Foreskin keratinocyte (primary cell): ENCODE measurements at places on chromosomes 12 and 14.

GRCh38 chr12:132542661-132543060, 52.7 kb downstream of the FBRSL1 start:
- DNase-seq = no peak

GRCh38 chr12:117080661-117081144, 18.5 kb downstream of the TESC start:
- DNase-seq = no peak

- no peak for DNase-seq
Measured at GRCh38 chr12:121467638-121468498, 68.0 kb downstream of the RNF34 start.

- no peak for DNase-seq
Measured at GRCh38 chr12:29614694-29615325, 117.3 kb upstream of the OVCH1 start.

DNA sequence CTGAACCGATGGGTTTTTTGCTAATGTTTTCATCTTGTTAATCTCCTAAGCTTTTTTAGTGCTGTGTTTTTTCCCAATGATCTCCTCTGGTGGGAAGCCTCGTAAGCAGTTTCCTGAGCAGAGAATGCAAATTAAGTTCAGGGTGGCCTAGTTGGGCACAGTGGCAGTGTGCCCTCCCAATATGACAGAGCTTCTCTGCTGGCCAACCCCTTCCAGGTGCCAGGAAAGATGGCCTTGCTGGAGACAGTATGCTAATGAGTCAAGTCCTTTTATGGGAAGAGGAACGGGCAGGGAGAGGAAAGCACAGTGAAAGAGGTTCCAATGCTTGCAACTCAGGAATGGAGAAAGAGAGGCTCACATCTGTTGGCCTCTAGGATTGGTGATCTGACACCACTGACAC, 115.8 kb downstream of the GCH1 start:
- no peak for DNase-seq

GRCh38 chr14:58826845-58827686, 189.3 kb downstream of the DACT1 start:
- no peak for DNase-seq

GRCh38 chr14:65604936-65605335, 192.4 kb downstream of the FUT8 start:
- DNase-seq = no peak

GRCh38 chr14:54658836-54659235, 91.9 kb downstream of the SAMD4A start:
- no peak for DNase-seq

DNA sequence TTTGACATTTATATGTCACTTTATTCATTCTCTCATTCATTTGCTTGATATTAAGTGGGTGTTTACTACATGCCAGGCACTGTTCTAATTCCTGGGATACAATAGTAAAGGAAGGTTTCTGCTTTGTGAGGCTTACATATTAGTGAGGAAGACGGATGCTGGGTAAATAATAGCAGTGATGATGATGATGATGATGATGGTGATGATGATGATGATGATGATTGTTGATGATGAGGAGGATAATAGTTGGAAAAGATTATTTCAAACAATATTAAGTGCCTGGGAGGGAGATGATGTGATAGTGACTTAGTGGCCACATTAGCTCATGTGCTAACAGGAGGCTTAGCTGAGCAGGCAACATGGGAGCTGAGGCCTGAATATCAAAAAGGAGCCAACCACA, 19.3 kb upstream of the TMEM233 start:
- DNase-seq = no peak

DNA sequence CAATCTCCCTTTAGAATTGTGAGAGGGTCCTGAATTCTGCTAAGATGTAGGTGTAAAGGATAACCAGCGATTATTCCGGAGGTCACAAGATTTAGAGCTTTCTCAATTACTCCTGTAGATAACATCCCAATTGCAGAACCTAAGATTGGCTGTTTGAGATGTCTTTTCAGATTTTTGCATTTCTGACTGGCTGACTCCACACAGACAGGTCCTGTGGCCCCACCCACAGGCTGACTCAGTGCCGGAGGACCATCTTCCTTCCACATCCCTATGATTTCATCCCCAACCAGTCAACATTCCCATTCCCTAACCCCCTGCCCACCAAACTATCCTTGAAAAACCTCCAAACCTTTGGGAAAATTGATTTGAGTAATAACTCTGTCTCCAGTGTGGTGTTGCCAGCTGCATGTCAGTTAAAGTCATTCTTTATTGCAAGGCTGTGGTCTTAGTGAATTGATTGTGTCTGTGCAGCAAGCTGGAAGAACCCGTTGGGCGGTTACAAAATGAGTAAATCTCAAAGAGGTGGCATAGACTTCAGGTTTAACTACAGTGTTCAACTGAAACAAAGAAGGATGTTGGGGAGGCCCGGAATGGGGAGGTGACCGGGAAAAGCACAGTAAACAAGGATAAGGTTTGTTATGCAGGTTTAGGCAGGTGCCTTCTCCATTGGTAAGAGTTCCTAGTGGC, 10.6 kb downstream of the FNTB start:
- DNase-seq = peak; percentile 32

DNA sequence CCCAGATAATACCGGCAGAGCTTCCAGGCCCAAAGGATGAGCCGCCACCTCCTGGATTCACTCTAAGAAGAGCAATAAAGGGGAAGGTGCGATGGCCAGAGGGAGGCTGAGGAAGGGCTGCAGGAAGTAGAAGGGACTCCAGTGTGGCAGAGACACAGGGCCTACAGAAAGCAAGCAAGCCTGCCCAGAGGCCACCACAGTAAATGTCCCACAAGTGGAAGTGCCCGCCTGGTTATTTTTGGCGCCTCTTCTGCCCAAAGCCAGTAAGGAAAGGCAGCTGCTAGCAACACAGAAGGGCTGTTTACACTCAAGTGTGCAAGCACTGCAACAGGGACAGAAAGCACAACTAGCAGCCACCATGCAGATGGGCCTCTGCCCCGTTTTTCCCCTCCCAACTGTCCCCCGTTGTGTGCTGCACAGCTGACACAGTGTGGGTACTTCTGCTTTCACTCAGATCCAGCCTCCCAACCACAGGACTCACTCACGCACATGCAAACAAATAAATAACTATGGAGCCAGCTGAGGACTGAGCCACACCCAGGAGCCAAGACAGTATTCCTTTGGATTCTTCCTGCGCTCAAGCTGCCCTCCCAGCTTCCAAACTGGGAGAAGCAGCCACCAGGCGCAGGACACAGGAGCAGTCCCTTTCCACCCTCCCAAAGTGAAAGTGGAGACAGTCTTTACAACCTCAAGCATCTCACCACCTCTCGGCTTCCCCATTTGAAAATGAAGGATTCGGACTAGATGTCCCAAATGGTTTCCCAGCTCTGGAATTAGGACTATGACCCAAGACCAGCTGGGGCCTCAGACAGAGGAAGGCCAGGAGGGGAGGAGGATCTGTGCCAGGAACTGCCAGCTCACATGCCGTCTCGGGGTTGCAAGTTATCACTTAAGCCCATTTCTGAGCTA, 40.0 kb upstream of the PNMA1 start:
- peak; percentile 38 for DNase-seq

GRCh38 chr14:82313889-82314288, 780.2 kb upstream of the SEL1L start:
- DNase-seq = no peak

- DNase-seq = peak; percentile 70
Measured at GRCh38 chr12:98424726-98425401, 90.5 kb upstream of the TMPO start.

- no peak for DNase-seq
Measured at GRCh38 chr12:131459773-131460365, 251.0 kb upstream of the SFSWAP start.

- DNase-seq = no peak
Measured at GRCh38 chr12:120015313-120015712, 26.3 kb downstream of the BICDL1 start.

GRCh38 chr14:67857778-67858350, 38.3 kb downstream of the RAD51B start:
- DNase-seq = no peak

DNA sequence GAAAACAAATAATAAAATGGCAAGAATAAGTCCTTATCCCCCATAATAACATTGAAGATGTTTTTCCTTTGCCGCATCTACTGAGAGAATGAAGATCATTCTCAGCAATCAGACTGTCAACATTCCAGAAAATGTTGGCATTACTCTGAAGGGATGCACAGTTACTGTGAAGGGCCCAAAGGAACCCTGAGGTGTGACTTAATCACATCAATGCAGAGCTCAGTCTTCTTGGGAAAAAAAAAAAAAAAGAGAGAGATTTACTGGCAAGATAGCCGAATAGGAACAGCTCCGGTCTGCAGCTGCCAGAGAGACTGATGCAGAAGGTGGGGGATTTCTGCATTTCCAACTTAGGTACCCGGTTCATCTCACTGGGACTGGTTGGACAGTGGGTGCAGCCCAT, 41.3 kb upstream of the OR6J1 start:
- DNase-seq = no peak

DNA sequence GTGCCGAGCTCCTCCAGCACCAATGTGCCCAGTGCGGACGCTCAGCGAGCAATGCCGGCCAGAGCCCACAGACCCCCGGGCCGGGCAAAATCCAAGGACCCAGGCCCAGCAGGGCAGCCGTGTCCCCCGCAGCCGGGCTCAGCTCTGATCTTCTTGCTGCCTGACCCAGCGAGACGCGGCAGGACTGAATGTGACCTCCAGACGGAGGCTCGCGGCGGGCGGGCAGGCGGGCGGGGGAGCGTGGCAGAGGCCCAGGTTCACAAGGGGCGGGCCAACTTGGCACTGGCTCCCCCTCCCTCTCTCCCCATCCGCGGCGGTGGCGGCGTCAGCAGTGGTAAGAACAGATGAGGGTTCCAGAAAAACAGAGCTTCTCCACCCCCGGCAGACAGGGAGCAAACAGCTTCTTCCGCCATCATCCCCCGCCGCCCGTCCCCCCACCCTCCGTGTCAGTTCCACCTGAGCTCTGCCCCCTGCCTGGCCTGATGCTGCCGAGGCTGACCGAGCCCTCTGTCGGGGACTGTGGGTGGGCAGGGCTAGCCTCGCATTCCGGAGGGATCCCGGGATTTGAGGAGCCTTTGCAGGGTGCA, 94.3 kb downstream of the RFLNA start:
- no peak for DNase-seq

DNA sequence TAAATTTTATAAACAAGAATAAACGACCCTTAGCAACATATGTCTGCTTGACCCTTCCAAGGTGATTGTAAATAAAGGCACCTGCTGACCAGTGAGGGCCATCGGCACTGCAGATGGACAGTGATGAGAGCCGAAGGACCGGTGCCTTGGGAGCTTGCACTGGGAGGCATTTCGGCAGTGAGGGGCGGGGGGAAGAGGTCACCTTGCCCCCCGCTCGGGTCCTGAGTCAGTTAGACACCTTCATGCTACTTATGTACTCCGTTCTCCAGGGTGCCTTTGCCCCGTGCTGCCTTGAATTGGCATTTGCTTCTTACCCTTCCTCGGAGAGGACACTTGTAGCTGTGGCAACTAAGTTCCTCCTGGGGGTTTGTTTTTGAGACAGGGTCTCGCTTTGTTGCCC, 23.0 kb downstream of the MMAB start:
- DNase-seq = no peak

GRCh38 chr12:122059203-122059960, 19.2 kb upstream of the MLXIP start:
- DNase-seq = no peak

GRCh38 chr12:32273712-32274111, 125.6 kb upstream of the FGD4 start:
- no peak for DNase-seq

DNA sequence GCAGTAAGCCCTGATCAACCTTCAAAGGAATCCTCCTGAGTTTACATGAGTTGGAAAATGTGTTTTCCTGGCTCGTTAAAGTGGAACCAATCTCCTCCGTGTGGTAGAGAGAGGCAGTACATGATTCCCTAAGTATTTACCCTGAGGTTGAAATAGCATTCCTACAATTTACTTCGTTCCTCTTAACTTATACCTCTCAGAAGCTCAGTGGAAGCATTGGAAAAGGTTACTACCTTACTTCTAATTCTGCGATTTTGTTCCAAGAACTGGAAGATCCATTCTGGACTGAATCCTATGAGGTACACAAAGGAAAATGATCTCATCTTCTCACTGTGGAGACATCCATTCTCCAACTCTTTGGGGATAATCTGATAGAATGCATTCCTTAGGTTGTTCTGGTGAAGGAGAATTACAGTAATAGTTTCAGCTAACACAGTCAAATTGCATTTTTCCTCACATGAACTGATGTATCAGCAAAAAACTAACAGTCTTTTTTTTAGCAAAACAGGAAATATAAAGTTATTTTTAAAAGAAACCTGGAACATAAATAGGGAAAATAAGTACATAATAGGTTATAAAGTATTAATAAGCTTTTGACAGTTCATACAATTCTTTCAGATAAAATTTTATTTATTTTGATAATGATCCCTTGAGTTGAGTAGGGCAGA, 475.6 kb downstream of the PDZRN4 start:
- no peak for DNase-seq

- DNase-seq = peak; percentile 43
Measured at GRCh38 chr14:49865431-49865859, 12.9 kb upstream of the NEMF start.

DNA sequence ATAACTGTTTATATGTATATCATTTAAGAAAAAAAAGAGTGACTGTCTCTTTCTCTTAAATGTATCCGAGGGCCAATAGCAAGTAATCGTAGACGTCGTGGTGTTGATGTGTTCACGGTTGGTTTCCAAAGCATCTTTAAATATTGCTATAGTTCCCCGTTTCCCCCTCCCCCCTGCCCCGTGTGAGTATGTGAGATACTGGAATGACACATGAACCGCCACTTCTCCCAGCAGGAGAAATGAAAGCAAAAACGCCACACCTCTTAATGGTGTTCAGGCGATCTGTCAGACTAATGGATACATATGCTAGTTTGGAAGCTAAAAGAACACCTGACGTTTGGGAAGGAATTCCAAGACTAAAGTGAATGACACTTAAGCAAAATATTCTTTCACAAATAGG, 258.3 kb downstream of the FOXN3 start:
- no peak for DNase-seq

- no peak for DNase-seq
Measured at GRCh38 chr14:90721619-90722305, 94.5 kb downstream of the TTC7B start.

DNA sequence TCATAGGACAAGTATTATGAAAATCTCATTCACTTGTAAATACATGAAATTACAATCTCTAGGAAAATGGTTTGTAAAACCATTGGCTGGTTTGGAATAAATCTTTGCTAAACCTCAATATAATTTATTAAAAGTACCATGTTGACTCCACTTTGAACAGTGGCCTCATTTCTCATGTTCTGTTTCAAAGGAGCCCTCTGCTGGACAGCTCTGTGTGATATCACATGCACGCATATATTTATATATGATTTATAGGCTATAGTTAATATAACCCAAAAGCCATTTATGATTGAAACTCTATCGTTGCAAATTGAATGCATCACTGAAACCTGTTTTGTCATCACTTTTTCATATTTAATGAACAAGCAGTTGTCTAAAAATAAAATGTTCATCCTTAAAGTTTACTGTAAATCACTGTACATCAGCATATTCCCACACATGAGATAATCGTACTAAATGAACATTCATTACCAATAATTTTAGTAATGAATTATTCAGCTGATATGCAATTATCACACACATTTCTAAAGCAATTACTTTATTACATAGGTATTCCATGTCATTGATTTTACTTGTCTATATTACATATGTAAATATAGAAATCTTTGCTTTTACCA, 493.8 kb downstream of the NPAS3 start:
- DNase-seq = no peak
